WTC11 (cell line): ENCODE measurements at places on chromosomes 3 and 15.

DNA sequence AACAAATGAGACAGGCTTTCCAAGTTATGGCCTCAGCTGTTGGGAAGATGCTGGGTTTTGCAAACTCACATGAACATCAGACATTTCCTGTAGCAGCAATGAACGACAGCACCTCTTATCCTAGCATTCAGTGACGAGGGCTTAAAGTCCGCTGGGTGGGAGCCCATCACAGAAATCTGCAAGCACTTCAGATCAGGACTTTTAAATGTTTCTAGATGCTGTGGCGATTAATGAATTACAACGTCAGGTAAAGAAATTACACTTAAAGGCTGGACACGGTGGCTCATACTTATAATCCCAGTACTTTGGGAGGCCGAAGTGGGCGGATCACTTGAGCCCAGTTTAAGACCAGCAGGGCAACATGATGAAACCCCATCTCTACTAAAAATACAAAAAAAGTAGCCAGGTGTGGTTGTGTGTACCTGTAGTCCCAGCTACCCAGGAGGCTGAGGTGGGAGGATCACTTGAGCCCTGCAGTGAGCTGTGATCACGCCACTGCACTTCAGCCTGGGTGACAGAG, 3.9 kb downstream of the AEN start:
- no peak for DNase-seq

DNA sequence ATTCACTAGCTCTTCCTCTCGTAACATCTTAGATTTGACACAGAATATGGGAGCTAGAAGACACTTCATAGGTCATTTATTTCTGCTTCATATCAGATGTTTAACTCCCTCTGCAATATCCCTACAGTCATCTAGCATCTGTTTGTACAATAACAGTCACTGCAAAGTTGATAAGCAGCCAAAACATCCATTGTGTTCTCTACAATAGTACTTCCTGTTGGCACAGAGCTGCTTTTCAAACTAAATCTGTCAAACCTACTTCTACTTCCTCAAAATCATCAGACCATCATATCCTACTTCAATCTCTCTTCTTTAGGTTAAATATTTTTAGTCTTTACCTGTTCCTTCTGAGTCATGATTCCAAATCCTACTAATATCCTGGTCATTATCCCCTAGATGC, 233.2 kb downstream of the FGF12 start:
- no peak for DNase-seq

- DNase-seq, result no peak
These were observed 26.4 kb downstream of the RBMS3 start for GRCh38 chr3:29307295-29307694.

- DNase-seq, result no peak
These were observed 27.7 kb upstream of the KBTBD12 start for GRCh38 chr3:127887321-127887720.

- DNase-seq, result no peak
These were observed 433.1 kb upstream of the KCNMB2 start for GRCh38 chr3:178103140-178103539.

DNA sequence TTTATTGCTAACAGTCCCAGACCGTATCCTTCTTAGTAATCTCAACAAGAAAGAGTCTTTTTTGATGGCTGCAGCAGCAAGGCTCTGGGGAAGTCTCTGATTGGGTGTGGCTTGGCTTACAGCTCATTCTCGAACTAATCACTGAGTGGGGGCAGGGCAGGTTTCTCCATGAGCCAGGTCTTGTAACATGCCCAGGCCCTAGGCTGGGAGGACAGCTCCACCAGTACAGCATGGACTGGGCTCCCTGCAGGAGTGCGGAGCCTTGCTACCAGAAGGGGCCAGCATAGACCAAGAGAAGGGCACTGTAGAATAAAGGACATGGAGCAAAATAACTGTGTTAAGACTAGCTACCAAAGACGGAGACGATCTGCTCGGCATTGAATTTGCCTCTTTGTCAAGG, 7.2 kb downstream of the CD276 start:
- DNase-seq, result peak; percentile 70

- DNase-seq, result no peak
These were observed 130.6 kb upstream of the MEF2A start for GRCh38 chr15:99435113-99435695.

DNA sequence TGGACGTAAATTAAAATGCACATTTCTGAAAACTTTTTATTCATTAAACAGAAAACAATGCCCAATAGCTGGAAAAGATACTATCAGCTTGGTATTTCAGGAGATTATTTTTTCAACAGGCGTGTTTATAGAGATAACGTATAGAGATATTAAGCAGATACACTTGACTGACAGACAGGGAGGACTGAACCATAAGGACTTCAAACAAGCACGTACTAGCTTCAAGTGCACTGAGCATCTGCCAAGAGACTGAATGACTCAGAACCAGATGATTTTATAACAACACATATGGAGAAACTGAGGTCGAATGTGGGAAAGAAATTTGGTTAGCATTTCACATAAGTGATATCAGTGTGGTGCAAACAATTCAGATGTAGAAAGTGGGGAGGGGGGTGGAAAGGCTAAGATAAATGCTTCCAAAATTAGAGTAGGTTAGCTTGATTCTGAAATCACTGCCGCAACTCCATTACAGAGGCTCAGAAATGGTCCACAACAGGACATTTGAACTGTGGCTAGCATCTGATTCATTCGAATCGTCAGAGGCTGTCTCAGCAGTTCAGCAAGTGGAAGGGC, 103.5 kb downstream of the SEMA6D start:
- no peak for DNase-seq

DNA sequence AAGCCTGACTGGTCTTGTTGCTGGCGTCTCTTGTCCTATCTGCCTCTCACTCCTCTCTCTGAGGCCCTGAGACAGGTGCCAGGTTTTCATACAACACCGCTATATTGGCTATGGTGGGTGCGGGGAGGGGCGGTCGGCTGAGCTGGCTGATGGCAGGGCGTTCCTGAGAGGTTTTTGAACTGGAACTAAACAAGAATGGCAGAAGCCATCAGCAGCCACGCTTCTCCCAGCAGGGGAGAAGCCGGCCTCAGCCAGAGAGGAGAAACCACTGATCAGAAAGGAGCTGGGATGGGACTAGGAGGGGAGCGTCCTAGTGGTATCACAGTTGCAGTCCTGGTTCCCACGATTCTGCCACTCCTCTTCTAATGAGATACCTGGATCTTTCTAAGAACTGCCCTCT, 89.9 kb upstream of the PRR23E start:
- DNase-seq, result no peak

DNA sequence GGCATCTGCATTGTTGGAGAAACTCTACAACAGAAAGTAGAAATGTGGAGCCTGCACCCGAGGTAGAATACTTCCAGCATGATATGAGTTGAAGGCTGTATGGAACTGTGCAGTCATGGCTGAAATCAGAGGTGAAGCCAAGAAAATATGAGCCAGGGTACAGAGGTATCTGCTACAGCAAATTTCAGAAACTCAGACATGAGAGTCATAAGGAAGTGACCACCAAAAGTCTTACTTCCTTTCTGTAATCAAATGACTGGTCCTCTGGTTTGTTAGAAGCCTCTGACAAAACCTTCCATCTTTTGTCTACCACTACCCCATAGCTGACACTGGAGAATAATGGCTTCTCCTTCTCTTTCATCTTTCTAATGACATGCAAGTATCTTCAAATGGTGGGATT, 159.4 kb downstream of the TMEM108 start:
- DNase-seq, result no peak

DNA sequence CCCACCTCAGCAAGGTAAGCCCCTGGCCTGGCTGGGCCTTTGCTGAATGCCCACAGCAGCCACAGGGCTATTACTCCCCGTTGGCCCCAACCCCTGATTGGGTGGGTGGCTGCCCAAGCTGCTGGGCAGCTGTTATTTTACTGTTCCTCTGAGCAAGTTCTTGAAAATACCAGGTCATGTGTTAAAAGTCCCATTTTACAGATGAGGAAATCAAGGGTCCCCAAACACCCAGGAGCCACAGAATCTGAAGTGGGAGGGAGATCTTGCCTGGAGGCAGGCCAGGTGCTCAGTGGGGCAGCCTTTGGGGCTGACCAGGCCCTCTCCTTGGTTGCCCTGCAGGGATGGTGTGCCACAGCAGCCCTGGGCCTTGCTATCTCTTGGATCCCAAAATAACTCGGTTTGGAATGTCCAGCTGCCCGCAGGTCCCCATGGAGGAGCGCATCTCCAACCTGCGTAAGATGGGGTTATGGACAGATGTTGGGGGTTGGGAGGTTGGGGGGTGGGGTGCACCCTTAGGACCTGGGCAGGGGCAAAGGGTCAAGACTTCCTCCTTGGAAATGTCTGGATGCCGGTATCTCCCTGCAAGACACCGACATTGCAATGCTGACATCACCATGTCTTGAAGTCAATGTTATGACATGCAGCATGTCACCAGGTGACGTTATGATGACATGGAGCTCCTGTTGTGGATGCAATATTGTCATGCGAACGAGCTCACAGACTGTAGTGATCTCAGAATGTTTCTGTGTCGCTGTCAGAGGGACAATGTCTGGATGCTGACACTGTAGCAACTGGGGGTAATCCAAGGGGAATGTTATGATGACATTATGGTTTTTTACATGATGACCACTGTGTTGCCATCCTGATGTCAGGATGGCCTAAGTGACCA, 13.3 kb upstream of the CSPG4 start:
- DNase-seq, result no peak

GRCh38 chr15:39616731-39617455, 36.0 kb downstream of the THBS1 start:
- DNase-seq, result no peak

DNA sequence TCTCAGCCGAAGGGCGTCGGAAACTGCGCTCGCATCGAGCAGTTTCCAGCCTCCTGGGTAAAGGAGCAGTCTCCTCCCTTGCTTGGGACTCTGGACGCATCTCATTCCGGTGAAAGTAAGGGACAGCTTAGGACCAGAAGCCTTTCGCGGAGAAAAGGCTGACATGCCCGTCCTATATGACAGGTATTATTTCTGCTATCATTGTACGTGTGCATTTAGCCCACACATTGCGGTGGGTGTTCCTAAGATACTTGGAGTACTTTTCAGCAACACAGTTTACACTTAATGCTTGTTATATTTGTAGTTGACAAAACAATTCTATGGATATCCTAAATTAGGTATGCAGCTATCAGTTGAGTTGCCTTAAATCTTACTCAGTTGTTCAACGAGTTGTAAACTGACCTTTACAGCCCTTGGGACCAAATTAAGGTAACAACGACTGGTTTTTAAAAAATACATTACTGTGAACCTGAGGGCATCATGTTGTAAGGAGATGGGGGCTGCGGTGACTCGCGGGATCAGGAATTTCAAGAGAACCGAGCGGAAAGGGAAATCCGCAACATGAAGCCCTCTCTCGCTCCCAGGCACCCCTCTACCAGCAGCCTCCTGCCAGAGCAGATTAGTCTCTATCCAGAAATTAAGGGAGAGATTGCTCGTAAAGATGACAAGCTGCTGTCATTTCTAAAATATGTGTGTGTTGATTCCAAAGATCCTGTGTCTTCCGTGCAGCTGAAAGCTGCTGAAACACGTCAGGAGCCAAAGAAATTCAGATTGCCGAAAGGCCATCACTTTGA, 632 bp upstream of the COPS2 start:
- DNase-seq, result no peak
